ENCODE measurements at places on chromosomes 5 and 9. TPM values are rescaled to one million over a fixed set of nuclear protein-coding genes. Genes with fewer than 3 reads are reported as not detected.

The SLC45A2 gene
- total RNA-seq, result not detected

The ECSCR gene
- 6.6 TPM for total RNA-seq

The OTP gene
- total RNA-seq, result 0.15 TPM

GRCh38 chr5:17401470-17402288 lies 96.4 kb upstream of the TAF11L2 start:
- no peak overlapping the region for H3K4me3 ChIP-seq
- H3K27ac ChIP-seq, result no peak overlapping the region
- H3K4me1 ChIP-seq, result no peaks in the 10 kb centered on the region
- no peak for DNase-seq

DNA sequence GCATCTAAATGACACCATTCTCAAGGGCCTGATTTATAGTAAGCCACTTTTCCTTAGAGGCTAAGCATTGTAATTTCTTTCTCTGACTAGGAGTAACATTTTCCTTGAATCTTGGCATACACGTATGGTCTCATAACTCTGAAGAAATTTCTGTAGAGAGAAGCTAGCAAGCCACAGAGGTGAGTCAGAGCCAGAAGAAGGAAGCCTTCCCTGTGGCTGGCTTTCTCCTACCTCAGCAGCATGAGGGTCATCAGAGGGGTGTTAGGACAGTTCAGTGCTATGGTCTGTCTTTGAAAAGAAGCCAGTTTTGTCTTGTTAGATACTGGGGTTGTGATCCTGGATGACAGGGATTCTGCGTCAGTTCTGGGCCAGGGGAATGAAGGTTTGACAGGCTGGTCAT lies 3.2 kb downstream of the SNX30 start:
- no peaks in the 10 kb centered on the region for H3K27me3 ChIP-seq
- H3K4me3 ChIP-seq, result no peak overlapping the region
- no peaks in the 10 kb centered on the region for H3K4me1 ChIP-seq
- peak overlapping the region; percentile 71 for H3K27ac ChIP-seq
- no peaks in the 10 kb centered on the region for H3K36me3 ChIP-seq
- no peak for DNase-seq

DNA sequence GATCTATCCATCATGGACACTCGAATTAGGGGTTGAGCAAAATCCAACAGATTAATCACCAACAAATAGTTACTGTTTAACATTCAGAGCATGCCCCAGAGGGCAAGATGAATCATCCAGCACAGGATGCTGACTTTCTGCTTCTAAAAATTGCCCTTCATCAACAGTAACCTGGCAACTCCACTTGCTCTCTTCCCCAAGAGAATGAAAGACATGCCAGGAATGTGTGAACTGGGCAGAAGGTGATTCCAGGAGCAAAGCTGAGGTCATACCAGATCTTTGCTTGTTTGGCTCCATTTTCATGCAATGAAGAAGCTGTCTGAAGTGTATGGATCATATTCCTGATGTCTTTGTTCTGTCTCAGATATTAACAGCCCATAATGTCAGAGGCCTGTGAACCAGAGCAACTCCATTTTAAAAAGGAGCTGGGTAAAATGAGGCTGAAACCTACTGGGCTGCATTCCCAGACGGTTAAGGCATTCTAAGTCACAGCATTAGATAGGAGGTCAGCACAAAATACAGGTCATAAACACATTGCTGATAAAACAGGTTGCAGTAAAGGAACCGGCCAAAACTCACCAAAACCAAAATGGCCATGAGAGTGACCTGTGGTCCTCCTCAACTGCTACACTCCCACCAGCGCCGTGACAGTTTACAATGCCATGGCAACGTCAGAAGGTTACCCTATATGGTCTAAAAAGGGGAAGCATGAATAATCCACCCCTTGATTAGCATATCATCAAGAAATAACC lies 2.5 kb upstream of the ZNF367 start:
- H3K4me1 ChIP-seq, result peaks cover 10% of the 10 kb centered on the region
- H3K4me3 ChIP-seq, result no peak overlapping the region
- H3K27me3 ChIP-seq, result no peaks in the 10 kb centered on the region
- peak overlapping the region; percentile 97 for H3K27ac ChIP-seq
- peak; percentile 78 for DNase-seq

- H3K4me1 ChIP-seq, result no peaks in the 10 kb centered on the region
- H3K27ac ChIP-seq, result no peak overlapping the region
- DNase-seq, result no peak
- no peaks in the 10 kb centered on the region for H3K27me3 ChIP-seq
Observed at GRCh38 chr5:97425511-97425910, 242.5 kb upstream of the RIOK2 start.

- no peaks in the 10 kb centered on the region for H3K36me3 ChIP-seq
- H3K27ac ChIP-seq, result no peak overlapping the region
- no peak overlapping the region for H3K4me3 ChIP-seq
- no peaks in the 10 kb centered on the region for H3K27me3 ChIP-seq
- H3K4me1 ChIP-seq, result no peaks in the 10 kb centered on the region
Observed at GRCh38 chr9:77541600-77541999, 106.5 kb downstream of the GNA14 start.

DNA sequence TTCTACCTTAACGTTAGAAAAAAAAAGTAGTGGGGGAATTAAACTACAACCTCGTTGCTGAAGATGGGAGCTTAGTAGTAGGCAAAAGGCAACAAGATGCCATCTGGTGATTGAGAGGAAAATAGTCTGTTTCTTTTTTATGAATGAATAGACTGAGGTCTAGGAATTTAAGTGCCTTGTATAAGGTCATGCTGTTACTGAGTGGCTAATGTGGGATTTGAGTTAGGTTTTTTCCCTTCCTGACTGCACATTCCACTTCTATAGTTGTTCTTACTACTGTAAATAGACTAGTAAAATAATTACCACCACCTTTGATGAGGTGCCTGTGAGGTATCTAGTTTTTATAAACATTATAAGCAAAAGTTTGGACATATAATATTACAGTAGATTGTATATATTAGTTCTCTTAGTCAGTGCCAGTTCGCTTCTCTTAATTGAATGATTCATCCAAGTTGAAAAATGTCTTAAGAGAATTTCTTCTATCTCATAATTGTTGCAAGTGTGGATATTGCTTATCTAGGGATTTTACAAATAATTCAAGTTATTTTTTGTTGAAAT lies 19.1 kb downstream of the FSD1L start:
- H3K36me3 ChIP-seq, result peaks cover 6% of the 10 kb centered on the region
- DNase-seq, result no peak
- no peaks in the 10 kb centered on the region for H3K27me3 ChIP-seq
- H3K4me1 ChIP-seq, result no peaks in the 10 kb centered on the region
- H3K4me3 ChIP-seq, result no peak overlapping the region

DNA sequence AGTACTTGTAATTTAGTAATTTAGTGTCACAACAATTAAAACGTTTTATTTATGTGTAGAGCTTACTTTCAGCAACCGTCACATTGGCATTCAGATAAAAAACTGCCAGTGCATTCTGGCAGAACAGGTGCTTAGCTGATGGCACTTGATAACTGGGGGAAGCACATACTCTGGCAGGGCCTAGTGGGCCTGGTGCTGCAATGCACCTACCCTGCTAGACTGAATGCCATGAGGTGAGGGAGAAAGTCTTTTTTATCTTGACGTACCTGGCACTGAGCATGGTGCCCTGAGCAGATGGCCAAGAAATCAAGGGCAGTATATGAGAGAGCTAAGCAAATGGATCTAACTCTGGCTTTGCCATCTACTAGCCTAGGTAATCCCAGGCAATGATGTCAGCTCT lies 280.6 kb upstream of the EFNA5 start:
- no peaks in the 10 kb centered on the region for H3K27me3 ChIP-seq
- H3K27ac ChIP-seq, result no peak overlapping the region
- no peak for DNase-seq
- no peak overlapping the region for H3K4me3 ChIP-seq
- H3K4me1 ChIP-seq, result no peaks in the 10 kb centered on the region

All from breast epithelium (tissue), 4 donors.